Uterus (tissue), 4 donors: ENCODE measurements at places on chromosomes 5 and 9. TPM values are rescaled to one million over a fixed set of nuclear protein-coding genes. Genes with fewer than 3 reads are reported as not detected.

PJA2 gene
- 229 TPM for total RNA-seq

GRCh38 chr5:28065656-28066055 lies 1027.3 kb upstream of the CDH9 start:
- DNase-seq: no peak

DNA sequence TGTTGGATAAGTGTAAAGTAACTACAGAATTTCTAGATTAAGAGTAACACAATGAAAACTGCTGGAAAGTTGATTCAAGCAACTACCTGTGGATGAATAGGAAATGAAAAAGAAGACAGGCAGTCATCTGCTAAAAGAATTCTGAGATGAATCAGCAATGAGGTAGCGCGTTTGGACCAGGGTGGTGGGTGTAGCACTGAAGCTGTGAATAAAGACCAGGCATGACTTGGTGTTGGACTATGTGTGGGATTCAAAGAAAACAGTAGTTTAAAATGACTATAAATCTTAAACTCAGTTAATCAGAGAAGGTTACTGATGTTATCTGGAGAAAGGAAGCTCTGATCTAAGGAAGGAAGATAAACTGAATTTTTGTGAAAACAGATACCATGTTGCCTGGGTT lies 159.8 kb downstream of the FBN2 start:
- no peak for DNase-seq

DNA sequence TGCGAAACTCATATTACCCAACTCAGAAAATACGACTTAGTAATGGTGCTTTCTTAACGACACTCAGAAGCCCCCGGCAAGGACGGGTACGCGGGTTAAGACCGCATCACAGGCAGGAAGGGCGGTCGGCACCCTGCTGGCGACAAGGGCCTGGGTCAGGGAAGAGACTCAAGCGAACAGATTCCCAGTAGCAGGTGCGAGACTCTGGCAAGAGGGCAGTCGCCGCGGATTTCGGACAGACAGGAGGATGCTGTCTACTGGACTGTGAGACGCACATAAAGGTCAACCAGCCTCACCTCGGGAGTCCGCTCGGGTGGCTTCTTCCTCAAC lies 398 bp downstream of the RAPGEF6 start:
- no peak for DNase-seq

CD180 gene
- 0.83 TPM for total RNA-seq

DNA sequence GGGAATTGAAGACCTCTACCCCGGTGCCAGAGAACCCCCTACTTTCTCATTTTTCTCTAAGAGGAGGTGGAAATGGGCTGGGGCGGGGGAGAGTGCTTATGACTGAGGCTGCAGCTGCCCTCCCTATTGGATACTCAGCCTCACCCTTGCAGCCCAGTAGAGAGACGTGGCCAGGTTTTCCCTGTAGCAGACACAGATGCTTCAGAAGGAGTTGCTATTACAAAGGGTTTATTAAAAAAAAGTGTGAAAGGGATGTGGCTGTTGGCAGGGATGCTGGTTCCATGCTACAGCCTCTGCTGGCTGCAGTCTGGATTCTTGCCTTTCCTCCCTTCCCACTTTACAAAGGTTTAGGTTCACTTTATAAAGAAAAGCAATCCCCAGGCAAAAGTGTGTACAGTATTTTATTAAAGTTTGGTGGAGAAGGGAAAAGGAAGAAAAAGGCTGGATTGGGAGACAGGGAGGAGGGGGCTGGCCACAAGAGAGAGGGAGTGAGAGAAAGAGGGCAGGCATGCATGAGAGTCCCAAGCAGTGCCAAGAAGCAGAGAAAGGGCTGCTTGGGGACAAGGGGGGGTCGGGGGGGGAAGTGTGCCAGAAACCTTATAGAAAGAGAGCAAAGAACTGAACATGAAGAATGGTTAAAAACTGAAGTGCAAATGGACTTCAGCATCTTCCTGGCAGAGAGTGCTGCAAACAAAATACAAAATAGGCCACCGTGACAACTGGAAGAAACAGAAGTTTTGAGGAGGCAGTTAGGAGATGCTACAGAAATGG lies 29.5 kb upstream of the NFIB start:
- DNase-seq: no peak

ATG12 gene
- 118 TPM for total RNA-seq

ST6GALNAC4 gene
- total RNA-seq: 17.1 TPM

DNA sequence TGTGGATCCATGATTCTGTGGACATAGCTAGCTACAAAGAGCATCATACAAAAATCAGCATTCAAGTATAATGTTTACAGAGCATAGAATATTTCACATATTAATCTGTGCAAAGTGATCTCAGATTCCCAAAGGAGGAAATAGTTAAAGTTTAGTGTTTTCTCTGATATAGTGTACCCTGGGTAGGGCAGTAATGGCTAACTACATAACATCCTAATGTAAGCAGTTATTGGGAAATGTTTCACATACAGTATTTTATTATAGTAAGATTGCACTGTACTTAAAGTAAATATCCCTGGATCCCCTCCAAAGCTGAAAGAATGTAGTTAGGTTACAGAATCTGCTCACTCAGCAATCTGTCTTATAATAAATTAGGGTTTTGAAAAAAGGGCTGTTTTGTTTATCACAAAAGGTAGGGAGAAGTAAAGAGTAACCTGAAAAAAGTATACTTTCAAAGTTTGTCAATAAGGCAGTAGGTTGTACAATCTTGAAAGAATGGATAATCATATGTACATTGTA lies 52.5 kb upstream of the SMARCA2 start:
- DNase-seq: no peak

JAKMIP2 gene
- total RNA-seq: 0.29 TPM

CDK7 gene
- total RNA-seq: 5.1 TPM

- no peak for DNase-seq
These were observed 372.8 kb downstream of the KIAA0825 start for GRCh38 chr5:94245608-94246007.

- no peak for DNase-seq
These were observed 56.9 kb downstream of the ACER2 start for GRCh38 chr9:19465586-19466279.

PTPRD gene
- 49.0 TPM for total RNA-seq
